ENCODE measurements at places on chromosomes 6 and 20.

- DNase-seq = no peak
Measured at GRCh38 chr6:14804785-14805210, 441.1 kb upstream of the JARID2 start.

DNA sequence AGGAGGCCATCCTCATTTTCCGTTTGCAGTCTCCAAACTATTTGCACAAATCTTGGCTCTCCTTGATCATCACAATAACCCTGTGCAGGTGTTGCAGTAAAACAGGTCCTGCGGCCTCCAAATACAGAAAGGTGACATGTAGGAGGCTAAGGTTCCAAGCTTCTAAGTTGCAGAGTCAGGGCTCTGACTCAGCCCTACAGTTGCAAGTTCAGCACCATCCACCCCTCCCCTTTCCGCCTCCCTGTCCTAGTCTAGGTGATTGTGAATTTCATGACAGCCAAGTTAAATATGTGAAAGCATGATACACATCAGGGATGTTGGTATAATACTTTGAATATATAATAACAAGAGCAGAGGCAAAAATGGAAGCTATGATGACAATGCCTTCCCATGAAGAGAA, 317.3 kb upstream of the CDH4 start:
- no peak for DNase-seq

DNA sequence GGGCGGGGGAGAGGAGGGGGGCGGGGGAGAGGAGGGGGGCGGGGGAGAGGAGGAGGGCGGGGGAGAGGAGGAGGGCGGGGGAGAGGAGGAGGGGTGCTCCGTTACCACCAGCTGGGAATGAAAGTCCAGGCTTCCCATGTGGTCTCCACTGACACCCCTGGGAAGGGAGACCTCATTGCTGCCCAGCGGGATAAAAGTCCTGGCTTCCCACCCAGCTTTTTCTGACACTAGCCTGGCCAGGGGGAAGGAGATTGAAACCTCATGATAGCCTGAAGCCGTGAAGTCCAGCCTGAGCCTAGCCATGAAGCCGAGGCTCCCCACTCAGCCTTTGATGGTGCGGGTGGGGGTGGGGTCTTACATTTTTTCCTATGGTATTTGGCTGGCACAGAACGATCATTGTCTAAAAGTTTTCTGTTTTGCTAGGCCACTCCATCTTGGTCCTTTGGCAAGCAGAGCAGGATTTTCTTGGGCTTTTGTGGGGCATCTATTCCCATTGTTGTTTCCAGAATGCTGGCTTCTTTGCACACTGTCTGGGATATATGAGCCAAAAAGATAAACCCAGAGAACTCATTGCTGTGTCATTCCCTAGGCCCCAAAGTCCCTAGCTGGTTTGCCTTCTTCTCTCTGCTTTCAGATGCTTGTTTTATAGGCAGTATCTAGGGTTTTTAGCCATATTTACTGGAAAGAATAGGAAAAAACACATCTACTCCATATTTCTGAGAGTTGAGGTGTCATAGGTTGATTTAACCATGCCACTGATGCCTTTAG, 67.9 kb upstream of the RNF24 start:
- no peak for DNase-seq

GRCh38 chr20:43305749-43306148, 116.0 kb upstream of the PTPRT start:
- DNase-seq = no peak

GRCh38 chr6:118663993-118664985, 12.9 kb upstream of the CEP85L start:
- DNase-seq = no peak

DNA sequence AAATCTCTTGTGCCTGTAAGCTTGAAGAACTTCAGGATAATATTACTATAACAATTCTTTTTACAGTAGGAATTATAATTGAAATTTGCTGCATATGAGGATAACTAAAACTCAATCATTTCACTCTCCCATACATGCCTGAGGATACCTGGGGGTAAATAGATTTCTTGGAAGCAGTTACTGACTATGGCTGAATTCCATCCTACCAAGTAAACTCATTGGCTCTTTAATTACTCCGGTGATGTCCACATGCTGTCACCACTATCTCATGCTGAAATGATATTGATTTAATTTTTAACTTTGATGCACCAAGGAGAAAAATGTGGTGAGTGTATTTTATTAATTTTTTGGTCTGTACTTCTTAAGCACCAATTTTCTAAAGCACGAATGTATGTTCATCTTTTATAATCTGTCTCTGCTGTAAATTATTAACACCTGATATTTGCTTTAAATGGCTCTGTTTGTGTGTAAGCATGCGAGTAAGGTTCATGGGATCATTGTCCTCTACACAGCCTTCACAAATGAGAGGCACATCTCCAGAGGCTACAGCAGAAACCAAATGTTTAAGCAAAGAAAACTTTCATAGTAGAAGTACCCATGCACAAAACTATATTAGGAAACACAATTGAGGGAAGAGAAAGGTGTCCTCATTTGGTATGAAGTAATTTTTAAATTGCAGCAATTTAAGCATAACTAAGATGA, 164.2 kb upstream of the POU3F2 start:
- DNase-seq = no peak

- no peak for DNase-seq
Measured at GRCh38 chr6:64383277-64383676, 747.7 kb downstream of the PHF3 start.

- DNase-seq = no peak
Measured at GRCh38 chr20:22371843-22372242, 212.5 kb downstream of the FOXA2 start.

DNA sequence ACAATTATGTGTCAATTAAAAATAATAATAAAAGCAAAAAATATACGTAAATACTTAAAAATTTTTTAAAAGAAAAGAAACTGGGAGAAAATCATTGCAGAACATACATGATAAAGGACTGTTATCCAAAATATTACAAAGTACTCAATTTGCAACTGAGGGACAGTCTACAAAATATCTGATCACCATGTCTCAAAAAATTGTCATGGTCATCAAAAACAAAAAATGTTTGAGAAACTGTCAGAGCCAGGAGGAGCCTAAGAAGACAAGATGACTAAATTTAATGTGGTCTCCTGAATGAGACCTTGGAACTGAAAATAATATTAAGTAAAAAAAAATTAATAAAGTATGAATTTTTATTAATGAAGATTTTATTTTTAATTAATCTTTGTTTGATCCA, 43.5 kb downstream of the DTNBP1 start:
- DNase-seq = no peak

GRCh38 chr6:163902993-163903392, 488.5 kb downstream of the QKI start:
- no peak for DNase-seq

- no peak for DNase-seq
Measured at GRCh38 chr20:31996996-31997395, 13.2 kb upstream of the CCM2L start.

GRCh38 chr6:6224933-6225486, 95.5 kb downstream of the F13A1 start:
- DNase-seq = no peak

DNA sequence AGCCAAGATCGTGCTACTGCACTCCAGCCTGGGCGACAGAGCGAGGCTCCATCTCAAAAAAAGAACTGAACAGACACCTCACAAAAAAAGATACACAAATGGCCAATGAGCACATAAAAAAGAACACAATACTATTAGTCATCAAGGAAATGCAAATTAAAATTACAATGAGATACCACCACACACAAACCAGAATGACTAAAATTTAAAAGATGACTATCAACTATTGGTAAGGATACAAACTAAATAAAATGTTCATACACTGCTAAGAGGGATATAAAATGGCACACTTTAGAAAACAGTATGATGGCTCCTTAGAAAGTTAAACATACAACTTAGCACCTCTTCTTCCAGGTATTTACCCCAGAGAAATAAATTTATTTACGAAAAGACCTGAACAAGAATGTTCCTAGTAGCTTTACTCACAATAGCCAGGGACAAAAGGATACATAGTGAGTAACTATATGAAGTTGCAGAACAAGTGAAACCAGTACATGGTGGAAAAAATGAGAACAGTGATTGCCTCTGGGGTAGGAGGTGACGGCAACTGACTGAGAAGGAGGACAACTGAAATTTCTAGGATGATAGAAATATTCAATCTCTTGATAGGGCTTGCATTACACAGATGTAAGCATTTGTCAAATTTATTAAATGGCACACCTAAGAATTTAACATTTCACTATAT, 53.2 kb downstream of the FAM8A1 start:
- no peak for DNase-seq

DNA sequence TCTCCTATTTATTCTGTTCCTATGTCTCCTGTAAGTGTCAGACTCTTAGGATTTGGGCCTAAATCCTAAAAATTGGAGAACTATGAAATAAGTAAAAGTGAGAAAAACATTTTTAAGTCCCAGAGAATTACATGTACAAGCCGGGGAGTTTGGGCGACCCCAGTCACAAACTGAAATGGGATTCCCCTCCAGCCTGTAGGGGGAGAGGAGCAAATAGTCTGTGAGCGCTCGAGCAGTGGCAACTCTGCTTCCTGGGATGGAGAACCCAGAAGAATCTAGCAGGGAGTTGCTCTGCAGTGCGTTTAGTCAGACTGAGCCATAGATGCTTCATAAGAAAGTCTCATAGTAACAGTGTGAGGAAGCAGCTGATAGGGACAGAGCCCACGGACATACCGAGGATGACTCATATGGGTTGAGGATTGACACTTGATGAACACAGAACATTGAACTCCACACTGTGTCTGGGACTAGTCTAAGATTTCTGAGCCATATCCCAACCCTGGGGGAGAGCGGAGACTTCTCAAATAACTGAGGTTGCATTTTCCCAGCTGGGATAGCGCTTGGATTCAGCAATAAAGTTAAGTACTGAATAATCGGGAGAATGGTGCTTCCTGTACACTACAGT, 437.2 kb downstream of the BCKDHB start:
- DNase-seq = no peak

DNA sequence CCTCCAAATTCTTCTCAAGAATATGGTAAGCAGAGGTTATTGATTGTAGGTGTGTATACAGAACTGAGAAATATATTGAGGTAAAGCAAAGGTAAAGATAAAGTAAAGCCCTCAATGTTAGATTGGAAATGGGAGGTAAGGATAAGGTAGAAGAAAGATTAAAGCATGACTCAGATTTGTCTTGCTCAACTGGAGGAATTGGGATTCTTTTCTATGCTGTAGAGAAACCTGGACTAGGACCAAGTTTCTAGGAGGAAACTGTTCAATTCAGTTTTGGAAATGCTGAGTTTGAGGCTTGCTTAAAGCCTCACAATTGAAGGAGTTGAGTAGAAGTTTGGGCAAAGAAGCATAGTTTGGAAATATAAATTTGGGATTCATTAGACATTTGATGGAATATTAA, 634.0 kb upstream of the PTCHD4 start:
- DNase-seq = no peak

- DNase-seq = no peak
Measured at GRCh38 chr20:38843346-38843745, 37.8 kb downstream of the PPP1R16B start.

DNA sequence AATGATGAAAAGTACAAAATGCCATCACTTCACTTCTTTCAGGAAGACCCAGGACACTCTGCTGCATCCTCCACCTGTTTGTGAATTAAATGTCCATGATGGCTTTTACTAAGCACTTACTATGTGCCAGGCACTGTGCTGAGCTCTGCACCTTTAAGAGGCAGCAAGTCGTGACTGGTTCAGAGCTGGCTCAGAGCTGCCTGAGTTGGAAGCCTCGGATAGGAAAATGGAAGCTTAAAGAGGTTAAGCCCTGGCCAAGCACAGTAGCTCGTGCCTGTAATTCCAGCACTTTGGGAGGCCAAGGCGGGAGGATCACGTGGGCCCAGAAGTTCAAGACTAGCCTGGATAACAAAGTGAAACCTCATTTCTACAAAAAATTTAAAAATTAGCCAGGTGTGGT, 95.6 kb downstream of the SNX5 start:
- no peak for DNase-seq

DNA sequence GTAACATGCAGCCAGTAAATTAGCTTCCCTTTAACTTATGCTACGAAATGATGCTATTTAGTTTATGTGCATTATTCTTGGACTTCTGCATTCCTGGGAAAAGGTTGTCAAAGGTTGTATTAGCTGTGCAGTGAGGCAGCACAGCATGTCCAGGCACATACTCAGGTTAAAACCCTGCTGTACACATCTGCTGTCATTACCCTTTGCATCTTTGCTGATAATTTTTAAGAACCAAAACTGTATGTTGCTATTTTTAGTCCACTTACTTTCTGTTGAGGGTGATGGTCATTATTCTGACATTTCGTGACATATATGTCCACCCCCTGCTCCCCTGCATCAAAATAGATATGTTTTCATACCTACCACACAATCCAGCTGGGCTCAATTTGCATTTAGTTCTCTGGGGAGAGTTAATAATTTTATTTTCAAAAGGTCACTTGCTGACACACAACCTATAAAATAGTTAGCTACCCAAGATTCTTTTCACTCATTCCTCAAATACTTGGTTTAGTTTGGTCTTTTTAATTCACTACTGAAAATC, 142.5 kb upstream of the SPACA1 start:
- no peak for DNase-seq

DNA sequence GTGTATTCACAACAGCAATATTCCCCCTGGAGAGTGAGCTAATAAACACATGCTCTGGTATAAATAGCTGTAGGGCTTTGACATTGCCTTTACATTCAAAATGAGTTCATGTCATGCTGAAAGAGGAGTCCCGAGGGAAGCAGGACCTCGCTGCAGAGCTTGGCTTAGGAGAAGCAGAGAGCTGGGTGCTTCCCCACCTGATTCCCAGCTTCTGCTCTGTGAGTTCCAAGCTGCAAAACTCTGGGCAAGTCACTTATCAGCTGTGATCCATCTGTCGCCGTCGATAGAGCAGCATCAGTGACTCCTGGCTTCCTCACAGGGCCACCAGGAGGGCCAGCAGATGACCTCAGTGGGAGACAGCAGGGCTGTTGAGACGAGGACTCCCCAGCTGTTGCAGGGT, 241.8 kb downstream of the ANKRD60 start:
- no peak for DNase-seq

- DNase-seq = no peak
Measured at GRCh38 chr20:10634683-10635411, 39.0 kb downstream of the JAG1 start.

- DNase-seq = no peak
Measured at GRCh38 chr6:63305277-63305676, 14.5 kb downstream of the LGSN start.

- DNase-seq = no peak
Measured at GRCh38 chr6:157305670-157306653, 17.4 kb downstream of the TMEM242 start.

- no peak for DNase-seq
Measured at GRCh38 chr6:139593081-139593480, 218.6 kb upstream of the CITED2 start.

- DNase-seq = no peak
Measured at GRCh38 chr6:157240059-157240959, 83.0 kb downstream of the TMEM242 start.

Data from CD4-positive, alpha-beta T cell treated with Interferon gamma for 1 hour (primary cell).